ENCODE measurements at places on chromosomes 13 and 19.

DNA sequence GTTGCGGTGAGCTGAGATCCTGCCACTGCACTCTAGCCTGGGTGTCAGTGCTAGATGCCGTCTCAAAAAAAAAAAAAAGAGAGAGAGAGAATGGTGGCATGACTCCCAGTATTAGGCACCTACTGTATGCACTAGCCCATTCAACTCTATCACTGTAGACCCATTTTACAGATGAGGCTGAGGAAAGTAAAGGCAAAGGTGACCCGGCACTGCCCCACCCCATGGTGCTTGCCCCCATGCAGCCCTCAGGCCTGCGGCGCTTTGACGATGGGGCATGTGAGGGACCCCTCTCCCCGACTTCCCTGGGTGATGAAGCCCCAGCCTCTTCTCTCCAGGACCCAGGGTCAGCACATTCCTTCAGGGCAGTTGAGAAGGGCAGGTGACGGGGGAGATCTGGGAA, 7.3 kb downstream of the NPAS1 start:
- DNase-seq: no peak

DNA sequence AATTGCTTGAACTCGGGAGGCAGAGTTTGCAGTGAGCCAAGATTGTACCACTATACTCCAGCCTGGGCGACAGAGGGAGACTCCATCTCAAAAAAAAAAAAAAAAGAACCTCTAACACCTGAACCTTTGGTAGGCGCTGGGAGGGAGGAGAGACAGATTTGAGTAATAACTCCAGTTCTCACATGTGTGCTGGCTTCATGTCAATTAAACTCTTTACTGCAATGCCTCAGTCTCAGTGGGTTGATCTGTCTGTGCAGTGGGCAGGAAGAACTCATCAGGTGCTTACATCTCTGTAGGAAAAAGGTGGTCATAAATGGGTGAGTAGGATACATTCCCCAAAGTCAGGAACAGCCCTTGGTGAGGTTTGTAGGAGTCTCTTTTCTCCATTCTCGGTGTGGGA, 85.1 kb upstream of the ABCC4 start:
- DNase-seq: no peak

- DNase-seq: peak; percentile 60
Observed at GRCh38 chr19:37654629-37655300, 500 bp downstream of the ZFP30 start.

- no peak for DNase-seq
Observed at GRCh38 chr19:7596211-7596937, 711 bp downstream of the CAMSAP3 start.

- DNase-seq: no peak
Observed at GRCh38 chr13:19767966-19768365, 14.8 kb downstream of the PSPC1 start.

DNA sequence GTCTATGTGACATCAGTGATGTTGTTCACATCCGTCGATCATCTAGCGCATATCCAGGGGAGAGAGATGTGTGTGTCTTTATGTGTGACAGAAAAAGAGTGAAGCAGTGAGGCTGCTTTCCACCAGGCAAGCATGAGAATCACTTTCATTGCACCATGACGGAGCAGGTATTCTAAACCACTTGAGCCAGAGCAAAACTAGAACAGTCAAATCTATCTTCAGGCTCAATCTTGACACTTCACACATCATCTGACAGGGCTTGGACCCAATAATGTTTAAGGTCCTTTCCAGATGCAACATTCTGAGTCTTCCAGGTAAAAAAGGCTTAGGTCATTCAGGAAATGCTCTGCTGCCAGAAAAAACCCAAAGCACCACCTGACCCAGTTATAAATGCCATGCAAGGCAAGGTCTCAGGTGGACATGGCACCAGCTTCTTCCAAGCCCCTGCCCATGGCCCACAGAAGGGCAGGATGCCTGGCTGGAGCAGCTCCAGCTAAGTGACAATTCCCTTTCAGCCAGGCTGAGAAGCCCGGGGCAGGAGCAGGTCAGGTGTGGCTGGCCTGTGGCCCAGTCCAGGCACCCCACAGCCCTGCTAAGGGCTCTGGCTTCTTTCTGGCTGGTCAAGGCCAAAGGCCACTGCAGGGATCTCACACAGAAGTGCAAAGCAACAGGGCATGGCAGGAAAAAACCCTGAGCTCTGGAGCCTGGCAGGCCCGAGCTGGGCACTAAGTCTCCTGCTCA, 5.0 kb downstream of the ELAVL1 start:
- no peak for DNase-seq

DNA sequence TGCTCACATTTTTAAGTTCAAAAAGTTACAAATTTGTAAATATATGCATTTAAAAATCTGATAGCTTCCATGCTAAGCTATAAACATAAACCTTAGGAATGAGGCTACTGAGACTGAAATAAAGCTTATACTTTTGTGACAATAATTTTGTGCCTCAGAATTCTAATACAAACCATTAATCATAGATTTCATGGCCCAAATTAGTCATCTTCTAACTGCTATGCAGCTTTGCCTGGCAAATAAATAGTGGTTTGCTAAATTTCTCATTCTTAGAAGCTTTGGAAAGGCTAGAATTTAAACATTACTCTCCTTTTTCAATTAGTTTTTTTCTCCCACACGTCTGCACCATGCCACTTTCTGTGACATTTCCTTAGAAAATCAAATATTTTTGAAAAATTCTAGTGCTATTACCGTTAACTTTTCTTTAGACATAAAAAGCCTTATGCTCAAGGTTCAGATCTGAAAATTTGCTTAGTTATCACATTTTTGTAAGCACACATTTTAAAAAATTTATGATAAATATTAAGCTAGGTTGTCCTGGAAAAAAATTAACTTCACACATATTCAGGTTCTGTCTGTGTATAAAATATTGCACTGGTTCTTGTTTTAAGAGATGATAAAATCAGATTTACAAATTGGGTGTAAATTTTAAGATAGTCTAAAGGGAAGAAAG, 46.9 kb downstream of the FNDC3A start:
- peak; percentile 42 for DNase-seq

DNA sequence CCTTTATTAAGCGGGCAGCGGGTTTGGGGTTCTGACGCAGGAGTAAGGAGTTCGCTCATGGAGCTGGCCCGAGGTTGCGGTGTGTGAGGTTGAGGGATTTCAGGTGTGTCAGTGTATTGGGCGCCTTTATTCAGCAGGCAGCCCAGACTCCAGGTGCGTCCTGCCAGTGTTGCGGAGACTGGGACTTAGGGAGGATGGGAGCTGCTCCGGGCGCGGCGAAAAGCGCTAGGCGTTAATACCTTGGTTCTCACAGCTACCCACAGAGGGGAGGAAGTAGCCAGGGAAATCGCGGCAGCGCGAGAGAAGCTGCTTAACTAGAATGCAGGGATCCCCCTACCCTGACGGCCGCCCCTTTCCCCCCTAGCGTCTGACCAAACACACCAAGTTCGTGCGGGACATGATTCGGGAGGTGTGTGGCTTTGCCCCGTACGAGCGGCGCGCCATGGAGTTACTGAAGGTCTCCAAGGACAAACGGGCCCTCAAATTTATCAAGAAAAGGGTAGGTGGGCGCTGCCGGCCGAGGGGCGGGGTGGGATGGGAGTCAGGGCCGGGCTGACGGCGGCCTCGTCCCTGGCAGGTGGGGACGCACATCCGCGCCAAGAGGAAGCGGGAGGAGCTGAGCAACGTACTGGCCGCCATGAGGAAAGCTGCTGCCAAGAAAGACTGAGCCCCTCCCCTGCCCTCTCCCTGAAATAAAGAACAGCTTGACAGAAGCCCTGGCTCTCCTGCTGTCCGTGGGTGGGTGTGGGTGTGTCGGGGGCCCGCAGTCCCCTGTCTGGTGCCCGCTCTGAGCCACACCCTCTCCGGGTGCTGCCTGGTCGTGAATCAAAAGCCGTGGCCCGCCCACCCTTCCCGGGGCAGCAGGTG, 1.1 kb downstream of the RPL36 start:
- peak; percentile 54 for DNase-seq

DNA sequence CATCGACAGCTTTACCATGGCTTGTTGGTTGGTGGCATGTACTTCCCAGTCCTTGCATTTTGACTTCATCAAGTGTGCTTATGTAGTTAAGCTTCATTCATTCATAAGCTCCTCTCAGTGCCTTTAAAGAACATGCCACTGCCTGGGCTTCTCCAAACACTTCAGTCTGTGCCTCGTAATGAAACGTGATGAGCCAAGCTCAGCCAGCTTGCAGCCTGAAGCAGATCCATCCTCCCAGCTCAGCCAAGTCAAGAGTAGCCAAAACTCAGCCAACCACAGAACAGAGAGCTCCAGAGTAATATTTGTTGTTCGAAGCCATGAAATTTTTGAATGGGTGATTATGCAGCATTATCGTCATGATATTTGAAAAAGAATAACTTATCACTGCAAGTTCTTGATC, 989.7 kb downstream of the EFNB2 start:
- DNase-seq: no peak

GRCh38 chr13:94057618-94058186, 421.8 kb downstream of the DCT start:
- DNase-seq: no peak

DNA sequence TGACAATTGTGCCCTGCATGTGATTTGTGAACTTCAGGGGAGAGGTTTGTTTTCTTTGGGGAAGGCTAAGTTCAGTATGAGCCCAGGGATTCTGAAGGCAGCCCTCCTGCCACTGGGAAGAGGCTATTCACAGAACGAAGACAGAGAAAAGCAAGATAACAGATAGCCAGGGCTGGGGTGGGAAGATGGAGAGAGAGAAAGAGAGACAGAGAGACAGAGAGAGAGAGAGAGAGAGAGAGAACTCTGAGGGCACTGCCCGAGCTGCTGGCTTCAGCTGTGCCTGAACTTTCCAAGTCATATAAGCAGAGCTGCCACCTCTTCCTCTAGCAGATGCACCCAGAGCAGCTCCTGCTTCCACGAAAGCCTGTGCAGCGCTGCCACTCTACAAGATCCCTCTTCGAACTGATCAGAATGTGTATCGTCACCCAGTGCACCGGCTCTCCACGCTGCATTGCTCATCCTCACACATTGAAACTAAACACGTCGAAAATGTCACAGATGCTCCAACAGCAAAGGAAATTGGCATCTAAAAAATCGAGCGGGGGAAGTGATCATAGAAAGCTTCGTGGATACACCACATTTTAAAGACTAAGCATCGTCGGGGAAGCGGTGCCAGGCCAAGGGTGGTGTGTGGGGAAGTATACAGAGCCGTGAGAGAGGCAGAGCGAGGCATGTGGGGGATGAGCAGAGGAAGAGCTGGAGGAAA, 81.8 kb upstream of the SIAH3 start:
- no peak for DNase-seq

DNA sequence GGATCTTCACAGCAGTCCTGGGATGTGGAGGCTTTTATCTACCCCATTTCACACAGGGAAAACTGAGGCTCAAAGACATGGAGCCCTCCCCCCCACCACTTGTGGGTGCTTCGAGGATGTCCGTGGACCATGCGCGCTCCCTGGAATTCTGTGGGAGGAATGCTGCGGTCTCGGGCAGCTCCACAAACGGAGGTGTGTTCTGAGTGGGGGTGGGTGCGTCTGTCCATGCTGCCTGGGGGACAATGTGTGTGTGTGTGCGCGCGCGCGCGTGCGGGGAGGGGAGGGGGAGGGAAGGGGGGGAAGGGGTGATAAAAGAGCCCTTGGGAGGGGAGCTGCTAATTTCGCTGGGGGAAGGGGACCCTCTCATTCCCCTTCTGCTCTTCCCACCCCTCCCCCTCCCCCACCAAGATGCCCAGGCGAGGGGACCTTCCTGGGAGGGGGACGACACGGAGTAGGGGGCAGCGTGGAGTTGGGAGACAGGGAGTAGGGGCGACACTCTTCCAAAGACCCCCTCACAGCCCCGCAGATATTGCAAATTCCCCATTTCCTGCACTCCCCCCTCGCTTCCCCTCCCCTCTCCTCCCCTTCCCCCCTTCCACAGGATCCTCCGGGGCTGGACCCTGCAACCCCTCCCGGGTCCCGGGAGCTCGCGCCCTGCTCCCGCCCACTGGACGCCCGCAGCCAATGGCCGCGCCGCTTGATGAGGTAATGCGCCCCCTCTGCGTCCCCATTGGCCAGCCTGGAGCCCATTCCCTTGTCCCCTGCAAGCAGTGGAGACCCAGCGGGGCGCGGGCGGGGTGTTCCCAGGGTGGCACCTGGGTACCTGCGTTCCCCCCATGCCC, 18.9 kb upstream of the ZNRF4 start:
- DNase-seq: peak; percentile 95

DNA sequence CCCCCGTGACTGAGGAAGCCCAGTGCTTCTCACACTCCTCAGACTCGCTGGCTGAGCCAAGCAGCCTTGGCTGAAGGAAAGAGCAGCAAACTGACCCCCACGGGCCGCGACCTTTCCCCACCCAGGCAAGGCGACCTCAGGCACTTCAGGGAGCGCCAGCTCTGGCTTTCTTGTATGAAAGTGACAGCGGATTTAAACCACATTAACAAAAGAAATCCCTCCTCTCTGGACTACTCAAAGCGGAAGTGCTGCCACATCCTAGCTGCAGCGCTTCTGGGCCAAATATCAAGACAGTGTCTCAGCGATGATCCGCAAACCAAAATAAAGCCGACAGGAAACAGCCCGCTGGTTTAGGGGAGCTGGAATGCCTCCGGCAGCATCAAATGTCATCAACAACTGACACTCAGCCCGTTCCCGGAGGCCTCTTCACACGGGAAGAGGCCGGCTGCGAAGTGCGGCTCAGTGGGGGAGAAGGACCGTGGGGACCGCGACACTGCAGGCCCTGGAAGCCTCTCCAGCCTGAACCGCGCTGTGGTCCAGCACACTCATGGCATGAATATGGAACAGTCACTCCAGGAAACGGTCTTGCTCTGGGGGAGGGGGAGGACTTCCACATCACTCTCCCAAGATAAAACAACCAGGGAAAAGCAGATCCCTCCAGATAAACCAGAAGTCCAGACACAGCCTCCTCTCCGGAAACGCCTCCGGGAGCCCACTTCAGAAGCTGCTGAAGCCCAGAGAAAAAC, 1.4 kb downstream of the RASA3 start:
- DNase-seq: peak; percentile 94

GRCh38 chr13:71875823-71876222, 8.8 kb upstream of the DACH1 start:
- DNase-seq: no peak

GRCh38 chr13:106484537-106485193, 50.8 kb downstream of the EFNB2 start:
- DNase-seq: peak; percentile 65

- DNase-seq: peak; percentile 45
Observed at GRCh38 chr19:16185768-16186123, 536 bp downstream of the FAM32A start.

GRCh38 chr13:26855071-26855470, 94.5 kb upstream of the GPR12 start:
- no peak for DNase-seq

DNA sequence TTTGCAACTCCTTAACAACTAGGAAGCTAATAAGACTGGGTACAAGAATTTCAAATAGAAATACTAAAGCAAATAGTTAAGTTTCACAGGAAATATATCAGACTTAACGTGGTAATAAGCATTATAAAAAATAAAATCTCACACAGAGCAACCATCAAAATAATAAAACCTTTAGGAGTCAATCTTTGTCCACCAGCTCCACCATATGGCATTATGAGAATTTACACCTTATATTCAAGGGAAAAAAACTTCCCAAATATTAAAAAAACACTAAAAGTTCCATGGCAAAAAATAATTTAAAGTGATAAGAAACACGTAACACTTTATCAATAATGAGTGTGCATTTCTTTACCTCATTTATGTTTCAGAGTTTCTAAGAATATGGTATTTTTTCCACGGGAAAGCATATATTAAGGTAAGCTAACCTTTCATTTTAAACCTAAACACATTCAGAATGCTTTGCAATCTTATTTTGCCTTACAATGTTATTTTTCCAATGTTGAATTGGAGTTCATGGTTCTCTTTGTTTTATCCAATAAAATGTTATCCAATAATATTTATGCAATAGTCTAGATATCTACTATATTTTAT, 423.2 kb upstream of the SGCG start:
- DNase-seq: no peak

- no peak for DNase-seq
Observed at GRCh38 chr19:16847430-16847829, 18.2 kb downstream of the SIN3B start.

GRCh38 chr19:17889609-17890214, 18.0 kb downstream of the SLC5A5 start:
- peak; percentile 45 for DNase-seq

Measured in fibroblast of lung (primary cell).